ENCODE measurements at places on chromosomes 5 and 9. TPM values are rescaled to one million over a fixed set of nuclear protein-coding genes. Genes with fewer than 3 reads are reported as not detected.

DNA sequence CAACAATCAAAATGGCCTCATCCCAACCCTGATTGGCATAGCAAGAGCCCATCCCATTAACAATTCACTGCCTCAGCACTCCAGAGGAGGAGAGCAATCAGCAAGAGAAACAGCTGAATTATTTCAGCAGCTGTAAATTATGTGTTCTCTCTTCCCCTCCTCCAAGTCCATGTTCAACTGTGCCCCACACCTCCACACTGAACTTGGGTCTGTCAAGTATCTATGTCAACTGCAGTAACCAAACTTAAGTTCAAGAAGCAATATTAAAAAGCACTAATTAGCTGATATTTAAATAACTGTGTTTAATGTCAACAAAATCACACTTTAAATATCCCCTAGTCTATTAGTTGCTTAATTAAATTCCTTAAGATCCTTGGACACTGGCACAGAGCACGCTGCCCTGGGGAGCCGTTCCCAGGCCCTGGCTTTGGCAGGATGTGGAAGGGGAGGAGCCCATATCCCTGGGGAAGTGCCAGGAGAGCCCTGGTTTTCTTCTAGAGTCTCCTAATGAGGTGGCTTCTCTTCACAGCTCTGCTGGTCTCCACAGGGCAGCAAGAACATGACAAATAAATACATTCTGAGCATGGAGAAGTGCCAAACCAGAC, 50.6 kb downstream of the SIL1 start:
- no peak overlapping the region for H3K27ac ChIP-seq
- H3K4me3 ChIP-seq: no peak overlapping the region
- peaks cover 12% of the 10 kb centered on the region for H3K4me1 ChIP-seq
- H3K36me3 ChIP-seq: no peaks in the 10 kb centered on the region
- no peaks in the 10 kb centered on the region for H3K27me3 ChIP-seq

DNA sequence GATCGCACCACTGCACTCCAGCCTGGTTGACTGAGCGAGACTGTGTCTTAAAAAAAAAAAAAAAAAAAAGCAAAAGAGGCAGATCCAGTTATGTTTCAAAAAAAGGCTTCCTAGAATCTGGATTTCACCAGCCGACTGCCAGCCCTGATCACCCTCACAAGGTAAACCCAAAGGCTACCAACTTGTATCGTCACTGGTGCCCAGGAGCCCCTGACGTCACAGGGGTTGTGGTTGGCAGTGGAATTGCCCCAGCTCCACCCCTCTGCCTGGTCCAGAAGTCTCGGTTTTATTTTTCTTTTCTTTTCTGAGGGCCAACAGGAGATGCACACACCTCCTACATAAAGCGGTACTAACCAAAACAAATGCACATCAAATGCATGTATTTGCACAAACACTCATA, 6.0 kb upstream of the LMX1B start:
- H3K4me1 ChIP-seq: 0 out of 2 replicates have a peak, but pooled peaks cover 5% of the 10 kb centered on the region
- no peak overlapping the region for H3K27ac ChIP-seq
- H3K27me3 ChIP-seq: peaks cover 28% of the 10 kb centered on the region
- H3K4me3 ChIP-seq: no peak overlapping the region
- DNase-seq: no peak

- no peaks in the 10 kb centered on the region for H3K4me1 ChIP-seq
- no peaks in the 10 kb centered on the region for H3K36me3 ChIP-seq
- DNase-seq: no peak
- no peaks in the 10 kb centered on the region for H3K27me3 ChIP-seq
- H3K27ac ChIP-seq: no peak overlapping the region
These were observed 409.7 kb downstream of the ADGRV1 start for GRCh38 chr5:90968319-90968718.

- no peak overlapping the region for H3K4me3 ChIP-seq
- H3K4me1 ChIP-seq: no peaks in the 10 kb centered on the region
- H3K27me3 ChIP-seq: no peaks in the 10 kb centered on the region
- no peak for DNase-seq
- H3K36me3 ChIP-seq: peaks cover 5% of the 10 kb centered on the region
These were observed 38.2 kb downstream of the GALNT10 start for GRCh38 chr5:154228696-154229095.

DEPDC1B gene
- total RNA-seq: 23.8 TPM

ARID3C gene
- total RNA-seq: not detected

SLC4A9 gene
- 0.29 TPM for total RNA-seq
